ENCODE measurements at places on chromosomes 7 and 10.
A peak's percentile ranks its signal among the peaks of the same experiment; 100 is the strongest.

GRCh38 chr7:17663061-17663675 lies 277.1 kb downstream of the SNX13 start:
- no peak for DNase-seq

DNA sequence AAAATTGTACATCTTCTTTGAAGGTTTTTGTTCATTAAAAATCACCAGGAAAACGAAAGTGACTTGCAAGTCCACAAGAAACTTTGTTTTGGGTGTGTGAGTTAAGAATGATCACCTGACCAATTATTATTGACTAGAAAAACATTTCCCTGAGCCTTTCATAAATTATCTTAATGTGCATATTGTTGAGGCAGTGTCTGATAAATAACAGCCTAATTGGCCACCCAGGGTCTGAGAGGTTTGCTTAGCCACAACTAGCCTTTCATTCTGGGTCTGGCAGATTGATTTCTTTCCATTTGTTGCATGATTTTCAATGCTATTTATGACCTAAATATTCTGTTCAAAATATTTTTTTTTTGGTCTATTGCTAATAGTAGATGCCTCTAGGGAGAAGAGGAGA lies 152.8 kb downstream of the AUTS2 start:
- no peak for DNase-seq

- DNase-seq, result no peak
Measured at GRCh38 chr7:24438232-24438631, 135.0 kb upstream of the PALS2 start.

- no peak for DNase-seq
Measured at GRCh38 chr7:42232275-42232674, 4.7 kb downstream of the GLI3 start.

DNA sequence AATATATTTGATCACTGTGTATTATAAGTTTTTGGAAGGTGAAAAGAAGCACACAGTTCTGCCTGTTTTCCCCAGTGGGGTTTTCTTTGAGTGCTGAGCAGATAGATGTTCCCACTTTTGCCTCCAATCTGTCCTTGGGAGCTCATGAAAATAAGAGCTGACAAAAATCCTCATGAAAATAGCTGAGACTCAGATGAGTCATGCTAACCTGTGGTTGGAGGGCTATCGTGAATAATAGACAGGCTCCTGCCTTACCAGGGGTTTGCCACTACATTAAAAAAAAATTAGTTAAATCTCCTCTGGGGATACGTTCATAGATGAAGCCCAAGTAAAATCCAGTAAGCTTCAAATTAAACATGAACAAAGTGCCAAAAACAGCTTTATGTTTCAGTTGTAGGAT lies 10.9 kb upstream of the AOAH start:
- DNase-seq, result no peak

DNA sequence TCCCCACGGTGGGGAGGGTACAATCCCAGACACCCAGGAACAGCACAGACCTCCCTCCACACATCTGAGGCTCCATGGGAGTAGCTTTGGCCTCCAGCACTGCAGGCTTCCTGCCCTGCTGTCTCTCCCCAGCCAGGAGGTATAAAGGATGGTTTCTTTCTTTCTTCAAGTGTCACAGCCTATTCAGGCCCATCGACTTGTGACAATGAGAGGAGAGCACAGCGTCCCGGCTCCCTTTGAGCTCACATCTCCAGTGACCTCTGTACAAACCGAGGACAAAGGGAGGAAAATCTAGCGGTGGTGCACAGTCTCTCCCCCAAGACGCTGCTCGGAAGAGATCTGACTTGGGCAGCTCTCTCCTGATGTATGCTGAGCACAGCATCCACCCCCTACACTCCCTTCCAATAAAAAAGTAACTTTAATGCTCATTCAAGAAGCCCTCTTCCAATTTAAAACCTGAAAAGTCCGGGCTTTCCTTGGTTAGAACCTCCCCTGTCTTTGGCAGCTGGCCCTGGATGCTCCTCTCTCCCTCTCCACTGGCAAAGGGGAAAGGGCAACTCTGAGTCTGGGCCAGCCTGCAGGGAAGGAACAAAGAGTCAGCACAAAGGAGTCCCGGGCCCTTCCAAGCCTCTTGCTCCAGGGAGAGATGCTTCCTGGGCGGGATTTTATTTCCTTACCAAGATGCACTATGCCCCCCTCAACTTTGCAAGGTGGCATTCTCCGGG lies 18.0 kb downstream of the CHST15 start:
- DNase-seq, result no peak

DNA sequence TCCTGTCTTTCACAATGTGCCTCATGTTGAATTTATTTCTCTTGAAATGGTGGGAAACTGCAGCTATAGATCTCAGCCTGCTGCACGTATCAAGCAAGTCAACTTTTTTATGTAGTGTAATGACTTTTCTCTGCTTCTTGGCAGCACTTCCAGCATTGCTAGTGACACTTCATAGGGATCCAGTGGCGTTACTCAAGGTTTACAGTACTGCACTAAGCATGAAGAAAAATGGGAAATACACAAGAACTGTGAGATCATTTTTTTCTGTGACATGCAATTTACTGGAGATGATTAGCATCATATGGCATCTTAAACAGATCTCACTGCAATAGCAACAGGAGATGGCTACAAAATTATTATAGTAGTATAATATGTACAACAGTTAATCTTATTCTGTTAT lies 90.9 kb downstream of the POLR1F start:
- no peak for DNase-seq

DNA sequence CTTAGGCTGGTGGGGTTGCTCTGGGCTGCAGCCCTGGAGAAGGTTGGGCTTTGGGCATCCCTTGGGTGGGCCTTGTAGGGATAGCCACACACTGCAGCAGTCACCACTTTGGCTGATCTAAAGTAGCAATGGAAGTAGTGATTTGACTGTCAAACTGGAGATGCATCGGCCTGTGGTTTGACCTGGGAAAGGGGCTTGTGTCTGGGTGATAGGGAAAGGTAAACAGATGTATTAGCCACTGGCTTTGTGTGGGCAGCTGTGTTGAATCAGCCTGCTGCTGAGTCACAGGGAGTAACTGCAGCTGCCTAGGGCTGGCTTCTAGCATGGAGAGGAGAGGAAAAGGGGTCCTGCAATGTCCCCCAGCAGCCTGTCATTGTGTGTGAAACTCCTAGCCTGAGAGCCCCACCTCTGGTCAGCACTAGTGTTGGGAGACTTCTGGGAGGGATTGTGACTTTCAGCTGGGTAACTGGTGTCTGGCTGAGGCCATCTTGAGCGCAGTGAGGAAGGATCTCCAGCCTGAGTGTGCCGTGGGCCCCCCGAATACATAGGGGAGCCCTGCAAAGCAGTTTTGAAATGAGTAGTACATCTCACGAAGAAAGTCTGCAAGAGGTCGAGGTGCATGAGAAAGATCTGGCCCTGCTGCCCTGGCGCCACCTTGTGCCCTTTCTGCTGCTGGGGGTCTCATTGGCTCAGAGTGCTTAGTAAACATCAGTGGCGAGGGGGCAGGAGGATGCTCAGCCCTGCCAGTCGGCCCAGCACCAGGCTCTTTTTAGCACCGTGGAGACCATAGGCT lies 117.3 kb downstream of the FANK1 start:
- no peak for DNase-seq

GRCh38 chr7:27735165-27735564 lies 4.8 kb upstream of the TAX1BP1 start:
- DNase-seq, result no peak

GRCh38 chr7:95478272-95479037 lies 7.3 kb upstream of the ASB4 start:
- no peak for DNase-seq

GRCh38 chr10:124138195-124138882 lies 44.9 kb upstream of the CHST15 start:
- no peak for DNase-seq

DNA sequence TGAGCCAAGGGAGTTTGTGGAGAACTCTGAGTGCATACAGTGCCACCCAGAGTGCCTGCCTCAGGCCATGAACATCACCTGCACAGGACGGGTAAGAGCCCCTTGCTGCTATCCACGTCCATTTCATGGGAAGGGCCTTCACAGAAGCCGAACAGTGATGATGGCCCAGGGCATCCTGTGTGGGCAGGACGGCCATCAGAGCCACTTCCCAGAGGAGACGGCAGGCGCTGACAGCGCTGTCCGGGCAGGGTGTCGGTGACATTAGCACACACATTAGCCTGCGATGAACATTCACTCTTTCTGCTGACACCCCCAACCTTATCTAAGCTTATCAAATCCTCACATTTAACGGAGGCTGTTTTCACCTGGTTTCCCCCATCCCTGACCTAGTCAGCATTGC lies 144.9 kb downstream of the EGFR start:
- no peak for DNase-seq

- DNase-seq, result no peak
Measured at GRCh38 chr7:73870041-73870492, 9.1 kb downstream of the TMEM270 start.

DNA sequence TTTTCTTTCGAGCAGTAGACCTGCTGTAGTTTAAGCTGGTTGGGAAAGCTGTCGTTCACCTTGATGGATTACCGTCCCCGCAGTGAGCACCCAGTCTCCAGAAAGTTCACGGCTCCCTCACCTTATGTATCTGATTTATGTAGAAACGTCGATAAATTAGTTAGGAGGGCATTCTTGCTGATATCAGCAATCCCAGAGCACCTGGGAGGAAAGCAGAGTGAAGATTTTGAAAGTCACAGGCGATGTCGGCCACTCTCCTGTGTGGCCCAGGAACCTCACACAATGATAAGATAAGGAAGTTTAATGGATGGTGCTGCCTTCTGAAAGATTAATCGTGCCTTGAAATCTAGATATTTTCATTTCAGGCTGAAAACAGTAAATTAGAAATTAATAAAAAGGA lies 336.8 kb downstream of the DPP6 start:
- no peak for DNase-seq

- DNase-seq, result no peak
Measured at GRCh38 chr7:108634036-108634435, 64.4 kb downstream of the DNAJB9 start.

GRCh38 chr7:44633254-44634186 lies 27.1 kb downstream of the OGDH start:
- DNase-seq, result no peak

GRCh38 chr10:106920538-106920937 lies 244.0 kb downstream of the SORCS1 start:
- no peak for DNase-seq

DNA sequence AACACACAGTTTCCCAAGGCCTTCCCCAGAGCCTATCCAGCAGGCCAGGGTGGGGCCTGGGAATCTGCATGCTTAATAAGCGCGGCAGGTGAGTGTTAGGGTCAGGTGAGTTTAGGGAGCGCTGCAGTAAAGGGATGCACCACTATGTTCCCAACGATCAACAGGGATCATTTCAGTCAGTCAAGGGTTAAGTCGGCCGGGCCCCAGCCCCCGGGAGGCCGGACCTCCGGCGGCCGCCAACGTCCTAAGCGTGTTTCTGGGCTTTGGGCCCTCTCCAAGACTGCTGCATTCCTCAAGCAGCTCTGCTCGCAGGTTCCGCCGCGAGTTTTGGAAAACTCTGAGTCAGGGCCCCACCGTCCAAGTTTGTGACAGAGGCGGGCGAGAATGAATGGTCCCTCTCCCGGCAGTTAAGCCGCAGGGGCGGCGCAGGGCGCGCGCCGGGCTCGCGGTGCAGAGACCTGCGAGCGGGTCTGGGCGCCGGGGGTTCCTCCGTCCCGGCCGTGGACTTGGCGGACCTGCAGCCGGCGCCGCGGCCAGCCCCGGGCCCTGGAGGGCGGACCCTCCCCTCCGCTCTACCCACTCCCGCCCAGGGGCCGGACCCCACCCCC lies 81.6 kb downstream of the ARHGAP22 start:
- DNase-seq, result no peak

- DNase-seq, result no peak
Measured at GRCh38 chr10:50540826-50541122, 83.0 kb downstream of the SGMS1 start.

DNA sequence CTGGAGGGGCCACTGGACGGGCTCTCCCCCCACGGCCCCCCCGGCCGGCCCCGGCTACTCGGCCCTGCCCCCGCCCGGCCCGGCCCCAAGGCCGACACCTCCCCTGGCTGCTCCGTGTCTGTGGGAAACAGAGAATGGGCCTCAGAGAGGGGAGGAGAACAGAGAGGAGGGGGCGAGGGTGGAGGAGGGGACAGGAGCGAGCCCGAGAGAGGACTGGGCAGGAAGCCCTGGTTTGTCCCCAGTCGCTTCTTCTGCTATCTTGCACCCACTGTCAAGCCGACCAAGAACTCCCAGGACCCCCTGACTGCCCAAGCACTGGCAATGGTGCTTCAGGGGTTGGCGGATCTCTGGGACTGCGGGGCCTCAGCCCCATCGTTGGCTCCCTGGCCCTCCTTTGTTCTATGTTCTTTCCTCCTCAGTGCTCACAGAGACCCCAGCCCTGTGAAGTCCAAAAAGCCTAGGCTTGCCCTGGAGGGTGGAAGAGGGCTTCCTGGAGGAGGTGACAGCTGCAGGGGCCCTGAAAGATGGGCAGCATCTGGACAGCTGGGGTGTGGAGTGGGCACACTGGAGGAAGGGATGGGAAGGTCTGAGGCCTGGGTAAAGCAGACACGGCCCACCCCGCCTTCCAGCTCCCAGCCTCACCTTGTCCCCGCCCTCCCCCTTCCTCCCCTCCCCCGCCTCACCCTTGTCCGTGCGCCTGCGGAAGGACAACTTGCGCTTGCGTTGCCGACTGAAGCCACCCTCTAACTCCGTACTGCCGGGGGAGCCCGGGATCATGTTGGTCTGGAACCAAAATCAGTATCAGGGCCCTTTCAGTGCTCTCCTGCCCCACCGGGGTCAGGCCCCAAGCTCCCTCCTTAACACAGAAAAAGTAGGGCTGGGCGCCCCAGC lies 30.1 kb downstream of the KCNH2 start:
- DNase-seq, result no peak

DNA sequence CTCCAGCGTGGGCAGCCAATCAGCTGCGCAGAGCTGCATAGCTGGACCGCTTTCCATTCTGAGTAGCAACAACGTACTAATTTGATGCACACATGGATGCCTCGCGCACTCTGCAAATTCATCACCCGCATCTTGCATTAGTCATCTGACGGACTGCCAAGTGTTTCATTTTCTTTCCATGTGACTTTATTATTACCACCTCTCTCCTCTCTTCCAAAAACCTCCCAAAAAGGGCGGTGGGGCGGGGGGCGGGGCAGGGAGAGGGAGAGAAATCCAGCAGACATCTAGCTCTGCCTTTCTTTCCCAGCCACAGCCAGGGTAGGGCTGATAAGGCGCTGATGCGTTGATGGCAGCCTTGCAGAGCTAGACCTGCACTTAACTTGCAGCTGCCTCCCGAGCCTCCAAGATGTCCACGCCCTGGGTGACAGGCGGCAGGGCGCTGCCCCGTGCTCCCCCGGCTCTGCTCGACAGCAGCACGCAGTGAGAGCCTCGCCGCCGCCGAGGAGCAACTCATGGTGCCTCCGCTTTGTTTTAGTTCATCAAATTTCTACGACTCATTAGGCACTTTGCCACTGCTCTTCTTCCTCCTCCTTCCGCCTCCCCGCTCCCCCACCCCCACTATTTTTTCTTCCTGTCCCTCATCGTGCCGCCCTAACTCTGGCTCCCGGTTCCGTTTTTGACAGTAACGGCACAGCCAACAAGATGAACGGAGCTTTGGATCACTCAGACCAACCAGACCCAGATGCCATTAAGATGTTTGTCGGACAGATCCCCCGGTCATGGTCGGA lies 147.3 kb downstream of the CELF2 start:
- DNase-seq, result peak; percentile 66
